ENCODE measurements at places on chromosomes 11 and 22.

DNA sequence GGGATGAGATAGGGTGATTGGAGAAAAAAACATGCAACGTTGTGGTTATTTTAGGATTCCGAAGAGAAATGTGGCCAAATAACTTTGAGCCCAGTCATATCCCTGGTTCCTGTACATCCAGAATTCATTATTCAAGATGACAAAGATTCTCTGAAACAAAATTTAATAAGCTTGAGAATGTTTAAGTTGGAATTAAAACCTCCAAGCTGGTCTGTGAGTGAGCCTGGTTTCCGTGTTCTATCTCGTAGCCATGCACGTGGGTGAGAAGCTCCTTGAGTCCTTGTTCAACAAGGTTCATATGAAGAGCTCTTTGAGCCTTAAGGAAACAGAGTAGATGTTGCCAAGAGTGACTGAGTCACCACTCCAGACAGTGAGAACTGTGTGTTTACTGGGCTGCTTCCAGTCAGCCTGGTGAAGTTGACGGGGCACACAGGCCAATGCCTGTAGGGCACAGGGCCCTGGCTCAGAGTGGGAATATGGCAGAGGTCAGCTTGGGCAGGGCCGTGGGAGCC is 206.5 kb downstream of the NAV2 start:
- no peak for DNase-seq

DNA sequence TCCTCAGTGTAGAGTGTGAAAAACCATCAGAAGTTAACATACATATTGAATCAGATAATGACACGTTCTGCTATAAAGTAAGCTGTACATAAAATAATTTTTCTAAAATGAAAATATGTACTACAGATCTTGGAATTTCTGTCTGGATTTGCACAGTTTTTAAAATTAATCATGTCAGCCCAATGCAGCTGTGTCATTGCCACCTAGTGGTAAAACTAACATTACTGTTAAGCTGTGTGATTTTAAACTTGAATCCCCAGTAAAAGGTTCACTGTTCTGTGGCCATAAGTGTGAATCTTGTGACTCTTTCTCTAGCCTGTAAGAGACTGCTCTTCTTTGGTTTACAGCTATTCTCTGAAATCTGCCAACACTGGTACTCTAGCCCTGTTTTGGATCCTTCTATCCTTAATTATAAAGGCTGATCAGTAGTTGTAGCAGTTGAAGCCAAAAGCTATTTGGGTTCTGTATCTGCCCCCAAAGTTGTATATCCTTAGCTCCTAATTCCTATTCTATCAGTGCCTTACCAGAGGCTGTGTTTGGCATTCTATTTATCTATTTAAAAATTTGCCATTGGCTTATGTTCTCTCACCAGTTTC is 4.0 kb downstream of the JRKL start:
- DNase-seq = peak; percentile 57

DNA sequence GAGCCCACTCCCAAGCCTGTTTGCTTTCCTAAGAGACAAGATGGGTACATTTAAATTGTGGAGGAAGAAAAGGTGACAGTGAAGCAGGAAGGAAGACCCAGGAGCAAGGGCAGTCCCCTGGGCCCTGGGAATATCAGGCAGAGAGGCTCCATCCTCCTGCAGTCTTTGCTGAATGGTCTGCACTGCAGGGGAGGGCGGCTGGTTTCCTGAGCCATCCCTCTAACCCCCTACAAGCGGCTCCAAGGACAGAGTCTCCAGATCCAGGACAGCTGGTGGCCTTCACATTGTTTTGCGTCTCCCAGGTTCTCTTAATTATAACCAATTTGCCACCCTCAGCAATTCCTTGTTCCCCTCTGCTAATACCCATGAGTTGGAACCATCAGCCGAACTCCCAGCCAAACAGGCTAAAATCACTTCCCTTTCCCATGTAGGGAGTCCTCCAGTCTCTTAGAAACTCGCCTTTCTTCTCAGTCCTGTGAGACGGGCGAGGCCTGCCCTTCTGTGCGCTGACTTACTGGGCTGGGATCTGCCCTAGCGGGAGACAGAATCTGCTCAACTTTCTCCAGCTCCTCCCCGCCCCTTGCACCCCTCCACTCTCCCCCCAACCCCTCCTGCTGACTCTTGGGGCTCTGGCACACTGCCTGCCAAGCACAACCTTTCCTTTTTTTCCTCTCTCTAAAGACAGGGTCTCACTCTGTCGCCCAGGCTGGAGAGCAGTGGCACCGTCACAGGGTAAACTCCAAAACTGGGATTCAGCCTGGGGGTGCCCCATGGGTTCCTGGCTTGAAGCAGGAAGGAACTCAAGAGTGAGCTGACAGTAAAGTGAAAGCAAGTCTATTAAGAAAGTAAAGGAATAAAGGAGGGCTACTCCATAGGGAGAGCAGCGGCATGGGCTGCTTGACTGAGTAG is 53.4 kb upstream of the EMID1 start:
- no peak for DNase-seq

- DNase-seq = no peak
These were observed 307.8 kb downstream of the C11orf87 start for GRCh38 chr11:109729761-109730160.

GRCh38 chr11:88292171-88292843 is 45.2 kb downstream of the CTSC start:
- no peak for DNase-seq

DNA sequence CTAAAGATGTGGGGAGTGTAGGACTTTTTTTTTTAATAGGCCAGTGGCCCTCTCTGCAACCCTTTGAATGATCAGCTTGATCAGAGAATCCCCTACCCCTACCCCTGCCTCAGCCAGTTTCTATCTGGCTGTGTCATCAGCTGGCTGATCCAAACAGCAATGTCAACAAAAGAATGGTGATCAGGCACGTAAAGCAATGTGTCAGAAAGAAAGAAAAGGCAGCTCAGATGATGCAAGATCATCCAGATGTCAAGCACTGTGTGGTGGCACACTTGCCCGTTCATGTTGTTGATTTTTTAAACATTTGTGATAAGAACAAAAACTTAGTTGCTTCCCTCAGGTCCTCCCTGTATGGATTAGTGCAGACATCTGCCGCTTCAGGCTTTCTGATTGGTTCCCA is 26.3 kb upstream of the EHF start:
- DNase-seq = no peak

- no peak for DNase-seq
These were observed 152.0 kb upstream of the TENM4 start for GRCh38 chr11:79592824-79593223.

GRCh38 chr11:2142300-2142759 is 3.1 kb upstream of the IGF2 start:
- no peak for DNase-seq

- no peak for DNase-seq
These were observed 206.7 kb upstream of the TBCEL start for GRCh38 chr11:120817158-120817557.

GRCh38 chr11:75428989-75429640 is 3.9 kb downstream of the KLHL35 start:
- DNase-seq = no peak

DNA sequence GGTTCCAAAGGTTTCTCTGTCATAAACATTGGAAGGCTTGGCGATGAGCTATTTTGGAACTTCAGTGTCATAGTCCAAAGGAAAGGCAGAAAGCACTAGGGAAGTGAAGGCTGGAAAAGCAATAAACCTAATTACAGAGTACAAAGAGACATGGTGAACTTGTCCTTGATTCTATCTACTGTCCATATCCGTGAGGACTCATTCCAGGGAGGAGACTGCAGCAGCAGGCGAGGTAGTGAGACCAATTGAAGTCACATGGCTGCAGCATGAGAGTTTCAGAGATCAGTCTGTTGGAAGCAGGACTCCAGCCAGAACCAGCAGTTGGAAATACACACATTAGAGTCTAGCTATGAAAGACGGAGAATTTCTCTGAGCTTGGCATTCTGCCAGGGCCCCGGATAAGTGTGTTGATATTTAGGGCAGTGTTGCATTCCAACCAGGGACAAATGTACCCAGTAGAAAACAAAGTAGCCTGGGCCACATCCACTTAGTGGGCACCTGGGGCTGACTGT is 54.1 kb upstream of the ARHGAP42 start:
- DNase-seq = no peak

DNA sequence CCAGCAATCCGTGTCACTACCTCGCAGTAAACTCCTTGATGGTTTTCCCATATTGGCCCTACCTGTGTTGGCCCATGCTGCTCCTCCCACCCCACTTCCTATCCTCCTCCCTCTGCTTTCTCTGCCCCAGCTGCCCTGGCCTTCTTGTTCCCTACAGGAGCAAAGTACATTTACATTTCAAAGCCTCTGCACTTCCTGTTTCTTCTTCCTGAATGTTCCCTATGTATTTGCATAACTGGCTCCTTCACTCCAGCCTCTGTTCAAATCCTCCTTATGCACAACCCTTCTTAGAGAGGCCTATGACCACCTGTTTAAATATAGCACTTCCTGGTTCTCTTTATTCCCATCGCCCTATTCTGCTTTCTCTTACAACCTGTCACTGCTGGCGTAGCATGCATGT is 62.2 kb downstream of the PARVA start:
- DNase-seq = no peak

DNA sequence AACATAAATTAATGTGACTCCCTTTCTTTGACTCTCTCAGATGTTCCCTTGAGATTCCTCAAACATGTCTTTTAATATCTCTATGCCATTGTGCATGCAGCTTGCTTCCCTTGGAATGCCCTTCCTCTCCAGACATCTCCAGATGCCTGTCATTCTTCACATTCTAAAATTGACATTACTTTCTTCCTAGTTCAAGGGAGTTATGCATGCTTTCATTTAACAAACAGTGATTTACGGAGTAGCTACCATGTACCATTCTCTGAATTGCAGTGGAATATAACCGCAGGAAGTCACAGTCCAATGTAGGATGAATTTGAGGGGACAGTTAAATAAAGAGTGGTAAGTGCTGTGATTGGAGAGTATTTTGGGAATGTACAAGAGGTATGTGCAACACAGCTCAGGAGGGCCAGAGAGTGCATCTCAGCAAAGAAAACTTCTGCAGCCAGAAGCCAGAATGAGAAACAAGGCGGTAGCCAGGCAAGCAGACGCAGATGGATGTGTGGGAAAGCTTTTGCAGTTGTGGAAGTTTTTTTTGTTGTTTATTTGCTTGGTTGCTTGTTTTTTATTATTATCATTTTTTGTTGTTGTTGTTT is 18.7 kb downstream of the MMP10 start:
- no peak for DNase-seq

DNA sequence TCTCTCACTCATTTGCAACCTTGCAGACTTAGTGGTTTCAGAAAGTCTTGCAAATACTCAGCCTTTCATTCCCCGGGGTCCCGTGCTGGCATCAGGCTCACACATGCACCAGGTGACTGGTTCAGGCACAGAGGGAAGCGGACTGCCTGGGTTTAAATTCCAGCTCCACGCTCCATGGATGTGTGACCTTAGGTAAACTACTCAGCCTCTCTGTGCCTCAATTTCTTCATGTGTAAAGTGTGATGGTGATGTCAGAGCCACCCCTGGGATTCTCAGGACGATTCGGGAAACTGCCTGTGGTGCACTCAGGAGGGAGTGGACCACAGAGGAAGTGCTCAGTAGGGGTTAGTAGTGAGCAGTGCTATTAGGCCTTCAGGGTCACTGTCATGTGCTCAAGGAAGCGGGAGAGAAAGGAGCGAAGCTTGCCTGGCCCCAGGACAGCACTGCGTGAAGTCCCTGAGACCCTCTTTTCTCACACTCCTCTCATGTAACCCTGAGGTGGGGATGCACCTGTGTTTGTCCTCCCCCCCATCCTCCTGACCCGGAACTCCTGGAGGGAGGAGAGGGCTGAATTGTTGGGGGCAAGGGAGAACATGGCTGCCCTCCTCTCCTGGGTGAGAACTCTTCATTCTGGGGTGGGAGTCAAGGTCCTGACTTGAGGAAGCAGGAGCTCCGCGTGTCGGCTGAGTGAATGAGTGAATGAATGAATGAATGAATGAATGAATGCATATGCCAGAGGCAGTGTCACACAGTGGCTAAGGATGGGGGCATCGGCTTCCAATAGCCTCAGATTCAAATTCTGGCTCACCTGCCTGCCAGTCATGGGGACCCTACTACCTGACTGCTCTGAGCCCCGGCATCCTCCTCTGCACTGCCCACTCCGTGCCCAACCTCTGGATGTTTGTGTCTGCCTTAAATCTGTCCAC is 14.4 kb upstream of the UPK3A start:
- DNase-seq = no peak

GRCh38 chr22:39117585-39118191 is 20.6 kb downstream of the APOBEC3H start:
- peak; percentile 95 for DNase-seq

- no peak for DNase-seq
These were observed 7.7 kb downstream of the CAT start for GRCh38 chr11:34446386-34446785.

DNA sequence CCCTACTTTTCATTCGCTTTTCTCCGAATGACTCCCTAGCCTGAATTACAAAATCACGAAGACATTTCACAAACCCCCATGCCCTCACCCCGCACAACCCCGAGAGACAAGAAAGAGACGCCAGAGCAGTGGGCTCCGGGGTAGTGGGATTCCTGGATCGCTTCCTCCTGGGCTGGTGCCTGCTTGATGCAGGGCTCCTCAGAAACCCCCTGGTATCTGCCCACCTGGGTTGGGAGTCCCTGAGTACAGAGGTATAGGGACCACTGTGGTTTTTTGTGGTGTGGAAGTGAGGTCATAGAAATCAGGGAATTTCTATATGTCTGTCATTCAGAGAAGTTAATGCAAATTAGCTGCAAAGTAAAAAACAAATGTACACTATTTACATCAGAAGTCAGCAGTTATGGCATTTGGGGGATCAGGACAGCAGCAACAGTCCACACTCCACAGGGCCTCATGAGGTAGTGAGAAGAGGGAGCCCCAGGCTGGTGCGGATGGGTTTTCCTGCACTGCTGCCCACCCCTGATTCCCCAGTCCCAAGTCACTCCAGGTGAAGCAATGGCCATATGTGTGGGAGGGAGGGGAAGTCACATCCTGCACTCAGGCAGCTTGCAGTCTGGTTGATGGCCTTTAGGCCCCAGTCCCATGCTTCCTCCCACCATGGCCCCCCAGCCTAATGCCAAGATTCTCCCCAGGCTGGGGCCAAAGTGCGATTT is 39.6 kb downstream of the BUD13 start:
- no peak for DNase-seq
